ENCODE measurements at places on chromosomes 4 and X.

GRCh38 chrX:20373063-20373462, 106.4 kb upstream of the RPS6KA3 start:
- no peak for DNase-seq

GRCh38 chr4:176438401-176438800, 118.6 kb downstream of the SPCS3 start:
- DNase-seq: no peak

- no peak for DNase-seq
Measured at GRCh38 chrX:119763181-119763580, 4.8 kb downstream of the SOWAHD start.

DNA sequence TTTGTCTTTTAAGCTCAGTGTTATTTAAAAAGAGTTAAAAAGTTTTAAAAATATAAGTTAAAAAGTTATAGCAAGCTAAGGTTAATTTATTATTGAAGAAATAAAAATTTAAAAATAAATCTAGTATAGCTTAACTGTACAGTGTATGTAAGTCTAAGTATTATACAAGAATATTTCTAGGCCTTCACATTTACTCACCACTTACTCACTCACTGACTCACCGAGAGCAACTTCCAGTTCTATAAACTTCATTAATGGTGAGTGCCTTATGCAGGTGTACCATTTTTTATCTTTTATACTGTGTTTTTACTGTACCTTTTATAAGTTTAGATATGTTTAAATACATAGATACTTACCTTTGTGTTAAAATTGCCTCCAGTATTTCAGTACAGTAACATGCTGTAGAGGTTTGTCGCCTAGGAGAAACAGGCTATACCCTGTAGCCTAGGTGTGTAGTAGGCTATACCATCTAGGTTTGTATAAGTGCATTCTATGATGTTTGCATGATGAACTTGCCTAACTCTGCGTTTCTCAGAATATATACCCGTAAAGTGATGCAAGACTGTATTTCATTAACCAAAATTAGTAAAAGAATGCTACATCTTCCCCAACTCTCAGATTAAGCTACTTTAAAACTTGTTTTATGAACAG, 202.9 kb downstream of the CFAP299 start:
- peak; percentile 8 for DNase-seq

DNA sequence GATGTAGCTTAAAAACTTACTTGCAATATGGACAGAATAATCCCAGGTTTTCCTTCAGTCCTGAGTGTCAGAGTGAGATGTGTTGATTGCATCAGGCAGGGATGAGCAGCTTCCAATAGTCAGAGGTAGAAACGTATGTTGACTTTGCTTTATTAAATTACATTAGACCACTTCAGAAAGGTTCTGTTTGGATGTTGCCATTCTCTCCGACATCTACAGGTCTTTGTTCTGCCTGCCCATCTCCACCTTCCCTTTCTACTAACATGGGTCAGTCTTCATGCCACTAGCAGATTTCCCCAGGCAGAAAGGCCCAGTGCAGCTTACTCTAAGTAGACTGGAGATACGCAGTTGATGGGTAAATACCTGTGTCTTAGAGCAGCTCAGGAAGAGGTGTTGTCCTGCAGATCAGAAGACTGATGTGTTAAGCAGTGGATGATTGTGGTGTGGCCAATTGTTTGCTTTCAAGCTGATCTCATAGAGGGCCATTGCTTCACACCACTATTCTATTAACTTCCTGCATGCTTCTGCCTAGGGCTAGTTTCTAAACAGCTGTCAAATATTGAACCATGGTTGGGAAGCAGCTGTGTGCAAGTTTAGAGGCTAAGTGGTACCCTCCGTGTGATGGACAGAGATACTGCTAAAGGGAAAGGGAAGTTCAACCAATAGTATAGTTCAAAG, 1.8 kb downstream of the FRMPD4 start:
- DNase-seq: no peak
